ENCODE measurements at places on chromosomes 2 and 18. TPM values are rescaled to one million over a fixed set of nuclear protein-coding genes. Genes with fewer than 3 reads are reported as not detected.

- DNase-seq: peak; percentile 29
These were observed 2.1 kb upstream of the CHCHD5 start for GRCh38 chr2:112582314-112582746.

Gene LRP2
- total RNA-seq: 0.10 TPM

Gene B4GALT6
- 4.4 TPM for total RNA-seq

- no peak for DNase-seq
These were observed 87.5 kb downstream of the TFCP2L1 start for GRCh38 chr2:121197369-121198091.

GRCh38 chr18:57230861-57231585, 84.1 kb downstream of the BOD1L2 start:
- no peak for DNase-seq

Gene ENOSF1
- total RNA-seq: 35.3 TPM

Gene UPP2
- total RNA-seq: not detected

Gene SLC9A4
- 1.3 TPM for total RNA-seq

Measured in skin of body (tissue), 3 donors.